Activated naive CD4-positive, alpha-beta T cell treated with anti-CD3 and anti-CD28 coated beads, Interleukin-2, amount 50 U/mL, for 16 hours (primary cell): ENCODE measurements at places on chromosomes 1 and 21.

DNA sequence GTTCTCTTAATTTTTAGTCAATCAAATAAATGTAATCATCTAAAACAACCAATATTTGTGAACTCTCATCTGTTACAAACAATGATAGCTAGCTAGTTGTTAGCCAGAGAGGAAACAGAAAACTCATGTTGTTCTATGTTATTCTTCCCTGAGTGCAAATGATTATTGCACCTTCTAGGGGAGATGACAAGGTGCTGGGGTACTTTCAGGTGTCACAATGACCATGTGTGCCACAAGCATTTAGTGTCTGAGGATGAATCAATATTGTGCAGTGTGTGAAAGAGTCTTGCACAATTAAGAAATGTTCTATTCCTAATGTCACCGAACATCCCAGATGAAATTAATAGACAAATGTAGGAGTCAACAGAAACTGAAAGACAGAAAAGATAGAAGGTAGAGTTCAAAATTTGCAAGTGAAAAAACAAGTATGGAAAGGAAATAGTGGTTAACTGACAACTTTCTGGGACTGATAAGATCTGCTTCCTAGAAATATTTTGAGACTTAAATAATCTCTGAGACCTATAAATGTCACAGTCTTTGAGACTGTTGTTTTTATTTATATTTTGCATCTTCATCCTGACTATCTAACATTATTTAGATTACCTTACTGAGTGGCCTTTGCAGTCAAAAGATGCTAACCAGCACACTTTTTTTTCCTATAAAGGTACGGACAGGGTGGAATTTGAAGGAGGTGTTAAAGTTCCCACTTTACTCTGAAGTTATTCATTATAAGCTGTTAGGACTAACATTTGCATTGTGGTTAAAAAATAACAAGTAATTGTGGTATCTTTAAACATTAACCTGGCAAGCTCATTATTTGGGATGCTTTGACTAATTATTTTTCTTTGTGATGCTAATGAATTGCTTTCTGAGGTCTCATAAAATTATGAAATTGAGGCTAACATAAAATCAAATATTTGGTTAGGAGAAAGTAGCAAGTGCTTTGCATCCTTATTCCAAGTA is 21.6 kb upstream of the DPYD start:
- DNase-seq, result no peak

- DNase-seq, result no peak
Measured at GRCh38 chr1:96234299-96234698, 487.3 kb upstream of the PTBP2 start.

- no peak for DNase-seq
Measured at GRCh38 chr1:156149374-156150332, 3.7 kb upstream of the SEMA4A start.

DNA sequence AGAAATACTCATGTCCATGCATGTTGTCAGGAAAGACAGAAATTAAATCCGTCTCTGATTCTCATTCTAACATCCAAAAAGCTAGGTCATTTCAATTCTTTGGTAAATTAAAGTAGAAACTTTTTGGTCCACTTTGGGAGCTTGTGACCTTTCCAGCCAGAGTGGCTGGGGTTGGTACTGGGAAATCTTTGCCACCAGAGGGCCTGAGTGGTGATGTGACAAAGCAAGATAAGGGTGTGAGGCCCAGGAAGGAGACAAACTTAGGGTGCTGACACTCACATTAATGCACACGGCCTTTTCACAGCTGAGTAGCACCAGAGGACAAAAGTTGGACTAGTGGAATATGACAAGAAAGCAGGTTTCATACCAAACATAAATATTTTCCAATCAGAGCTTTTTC is 144.3 kb downstream of the DNM3 start:
- no peak for DNase-seq

GRCh38 chr1:87760155-87760554 is 431.5 kb downstream of the LMO4 start:
- DNase-seq, result no peak

DNA sequence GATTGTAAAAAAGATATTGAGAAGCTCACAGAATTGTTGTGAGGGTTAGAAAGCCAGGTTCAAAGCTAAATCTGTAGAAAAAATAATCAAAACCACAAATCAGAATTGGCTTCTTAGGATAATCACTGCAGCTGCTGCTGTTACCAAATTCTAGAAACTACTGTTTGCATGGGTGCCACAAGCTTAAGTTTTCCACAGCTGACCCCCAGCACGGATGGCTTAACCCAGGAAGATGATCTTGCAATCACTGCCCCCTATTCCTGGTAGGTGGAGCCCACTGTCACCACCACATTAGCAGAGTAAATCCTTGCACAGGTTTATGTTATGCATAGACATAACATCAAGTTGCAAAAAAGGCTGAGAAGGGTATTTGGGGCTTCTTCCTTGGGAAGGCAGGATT is 877.8 kb upstream of the ADGRL2 start:
- DNase-seq, result no peak

- no peak for DNase-seq
Measured at GRCh38 chr1:21287905-21288514, 2.3 kb downstream of the ECE1 start.

- no peak for DNase-seq
Measured at GRCh38 chr1:18241891-18242290, 134.3 kb downstream of the IGSF21 start.

- no peak for DNase-seq
Measured at GRCh38 chr1:32082022-32082421, 9.3 kb downstream of the TMEM39B start.

DNA sequence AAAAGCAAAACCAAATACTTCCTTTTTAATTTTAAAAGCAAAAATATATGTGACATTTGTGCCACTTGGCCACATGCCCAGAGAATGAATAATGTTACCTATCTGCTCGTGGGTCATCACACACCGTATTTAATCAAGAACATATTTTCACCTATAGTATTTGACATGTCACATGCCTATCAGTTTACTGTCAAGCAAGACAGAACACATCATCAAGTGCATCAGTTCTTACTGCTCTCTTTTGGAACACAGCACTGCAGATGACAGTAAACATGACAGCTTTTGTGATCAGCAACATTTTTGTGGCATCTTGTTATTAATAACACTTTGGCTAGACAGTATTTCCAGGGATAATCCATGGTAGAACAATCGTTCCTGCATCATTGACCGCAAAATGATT is 134.4 kb downstream of the LRRC7 start:
- DNase-seq, result no peak

GRCh38 chr1:22096036-22096435 is 43.5 kb downstream of the CDC42 start:
- DNase-seq, result no peak
